ENCODE measurements at places on chromosomes 3 and 15.

DNA sequence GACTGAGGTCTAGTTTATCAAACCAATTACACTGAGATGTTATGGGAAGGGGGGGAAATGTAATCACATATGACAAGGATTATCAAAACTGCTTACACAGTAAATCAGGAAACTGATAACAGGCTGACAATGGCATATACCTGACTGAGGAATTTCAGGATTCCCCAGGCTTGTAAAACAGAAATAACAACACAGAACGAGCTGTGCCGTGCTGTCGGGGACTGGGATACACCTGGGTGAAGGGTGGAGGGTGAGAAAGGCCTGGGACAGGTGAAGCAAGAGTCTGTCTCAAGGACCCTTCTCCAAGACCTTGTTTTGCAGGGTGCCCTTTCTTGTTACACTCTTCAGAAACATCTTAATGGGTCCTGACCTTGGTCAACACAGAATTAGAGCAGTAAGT, 29.4 kb downstream of the RORA start:
- no peak for DNase-seq

DNA sequence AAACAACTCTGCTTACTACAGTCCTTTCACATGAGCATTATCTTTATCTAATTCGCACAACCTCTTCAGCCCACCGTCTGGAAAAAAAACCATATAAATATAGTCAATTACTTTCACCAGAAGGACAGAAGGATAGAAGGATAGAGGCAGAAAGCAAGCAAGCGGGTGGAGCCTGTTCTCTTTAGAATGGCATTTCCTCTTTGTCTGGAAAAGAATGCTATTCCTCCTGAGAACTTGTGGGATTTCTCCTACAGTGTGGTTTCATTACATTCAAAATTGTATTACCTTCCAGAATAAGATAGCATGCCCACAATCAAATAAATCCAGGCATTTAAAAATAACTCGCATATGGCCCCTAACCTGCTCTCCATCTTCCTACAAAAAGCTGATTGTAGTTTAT, 23.1 kb downstream of the SLC30A4 start:
- DNase-seq = no peak

DNA sequence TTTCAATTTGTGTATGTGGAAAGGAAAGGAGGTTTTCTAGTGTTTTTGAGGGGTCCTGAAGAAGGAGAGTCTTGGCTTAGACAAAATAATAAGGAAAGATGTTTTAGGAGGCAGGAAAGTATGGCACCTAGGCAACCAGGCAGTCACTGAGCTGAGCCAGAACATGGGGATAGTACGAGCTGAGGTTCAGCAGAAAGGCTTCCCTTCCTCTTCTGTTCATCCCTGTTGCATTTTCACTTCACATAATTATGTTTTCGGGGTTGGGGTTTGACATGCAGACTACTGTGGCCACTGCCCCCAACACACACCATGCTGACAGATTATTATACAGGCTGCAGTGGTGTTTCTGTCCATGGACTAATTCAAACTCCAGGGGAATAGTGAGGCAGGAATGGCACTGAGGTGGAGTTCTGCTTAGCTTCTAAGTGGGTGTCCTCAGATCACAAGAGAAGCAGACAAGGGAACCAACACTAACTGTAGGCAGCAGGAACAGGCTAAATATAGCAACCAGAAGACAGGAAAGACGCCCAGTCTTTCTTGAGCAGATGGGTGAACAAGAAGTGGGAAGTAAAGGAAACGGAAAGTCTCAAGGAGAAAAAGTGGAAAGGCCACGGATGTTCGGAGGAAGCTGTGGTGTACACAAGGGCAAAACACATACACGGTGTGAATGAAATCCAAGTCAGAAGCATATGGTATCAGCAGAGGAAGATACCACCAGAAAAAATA, 305.8 kb downstream of the PLCL2 start:
- DNase-seq = peak; percentile 27

GRCh38 chr3:150787741-150788370, 24.9 kb upstream of the SIAH2 start:
- peak; percentile 76 for DNase-seq

GRCh38 chr3:1677576-1678156, 421.0 kb upstream of the CNTN4 start:
- no peak for DNase-seq

GRCh38 chr3:71987828-71988227, 202.9 kb upstream of the PROK2 start:
- DNase-seq = no peak

- no peak for DNase-seq
These were observed 2.3 kb downstream of the GRIP2 start for GRCh38 chr3:14537590-14538450.

DNA sequence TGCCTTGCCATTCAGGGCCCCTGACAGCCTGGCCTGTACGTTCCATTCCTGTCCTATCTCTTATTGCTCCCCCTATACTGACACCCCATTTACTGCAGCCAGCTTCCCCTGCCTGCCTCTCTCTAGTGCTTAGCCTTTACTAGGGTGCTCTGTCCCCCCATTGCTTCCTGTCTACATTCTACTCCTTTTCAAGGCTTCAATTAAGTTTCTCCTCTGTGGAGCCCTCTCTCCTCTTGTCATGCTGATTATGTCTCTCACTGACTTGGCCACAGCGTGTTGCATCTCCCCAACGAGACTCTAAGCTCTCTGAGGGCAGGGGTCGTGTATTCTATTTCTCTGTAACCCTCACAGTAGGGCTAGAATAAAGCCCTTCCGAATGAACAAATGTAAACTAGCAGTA, 185.2 kb downstream of the RPLP1 start:
- no peak for DNase-seq

- DNase-seq = no peak
These were observed 24.0 kb upstream of the SPTSSB start for GRCh38 chr3:161395115-161396012.
